ENCODE measurements at places on chromosomes 5 and 9.
A peak's percentile ranks its signal among the peaks of the same experiment; 100 is the strongest.

DNA sequence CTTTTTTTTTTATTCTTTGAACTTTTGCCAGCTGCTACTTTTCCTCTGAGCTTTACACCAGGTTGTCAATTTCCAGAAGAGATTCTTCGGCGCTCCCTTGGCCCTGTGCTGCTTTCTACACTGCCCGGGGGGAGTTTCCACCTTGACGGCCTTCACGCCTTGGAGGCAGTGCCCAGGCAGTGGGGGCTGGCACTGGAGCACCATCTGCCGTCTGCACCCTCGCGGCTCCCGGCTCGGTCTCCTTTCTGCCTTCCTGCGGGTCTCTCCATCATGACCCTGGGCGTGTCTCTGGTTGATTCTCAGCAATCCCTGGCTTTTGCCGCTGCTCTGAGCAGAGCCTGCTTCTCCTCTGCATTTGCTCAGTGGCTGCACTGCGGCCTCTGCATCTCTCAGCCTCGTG lies 2.9 kb downstream of the SLC6A18 start:
- DNase-seq = no peak

GRCh38 chr5:115374057-115374775 lies 77.8 kb upstream of the CCDC112 start:
- DNase-seq = no peak

DNA sequence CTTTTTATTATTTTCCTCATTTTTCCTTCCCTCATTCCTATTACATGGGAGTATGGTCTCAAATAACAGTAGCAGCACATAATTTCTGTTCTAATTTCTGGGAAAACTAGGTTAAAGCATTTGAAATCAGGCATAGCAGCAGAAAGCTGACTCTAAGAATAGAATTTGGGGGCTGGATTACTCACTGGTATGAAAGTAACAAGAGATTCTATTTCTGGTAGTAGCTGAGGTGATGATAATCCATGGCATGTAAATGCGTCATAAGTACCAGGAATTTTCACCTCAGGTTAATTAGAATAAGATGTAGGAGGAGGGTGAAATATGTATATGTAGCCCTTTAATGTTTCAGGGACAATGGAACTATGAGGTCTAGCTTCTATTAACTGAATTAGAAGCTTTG lies 662.0 kb downstream of the PTPRD start:
- DNase-seq = no peak

GRCh38 chr5:97044052-97044451 lies 98.4 kb downstream of the LIX1 start:
- no peak for DNase-seq

GRCh38 chr9:72477930-72478518 lies 43.4 kb upstream of the TMC1 start:
- no peak for DNase-seq

GRCh38 chr9:35605351-35606137 lies 482 bp downstream of the TESK1 start:
- peak; percentile 29 for DNase-seq

GRCh38 chr5:159658266-159658925 lies 257.9 kb upstream of the ADRA1B start:
- DNase-seq = no peak
